Endothelial cell of umbilical vein (primary cell): ENCODE measurements at places on chromosomes 5 and 9. TPM values are rescaled to one million over a fixed set of nuclear protein-coding genes. Genes with fewer than 3 reads are reported as not detected.

GRCh38 chr5:128455841-128456361 lies 82.1 kb downstream of the FBN2 start:
- no peak overlapping the region for H3K27ac ChIP-seq
- no peak overlapping the region for H3K4me3 ChIP-seq
- H3K4me1 ChIP-seq: no peaks in the 10 kb centered on the region
- no peaks in the 10 kb centered on the region for H3K27me3 ChIP-seq

DNA sequence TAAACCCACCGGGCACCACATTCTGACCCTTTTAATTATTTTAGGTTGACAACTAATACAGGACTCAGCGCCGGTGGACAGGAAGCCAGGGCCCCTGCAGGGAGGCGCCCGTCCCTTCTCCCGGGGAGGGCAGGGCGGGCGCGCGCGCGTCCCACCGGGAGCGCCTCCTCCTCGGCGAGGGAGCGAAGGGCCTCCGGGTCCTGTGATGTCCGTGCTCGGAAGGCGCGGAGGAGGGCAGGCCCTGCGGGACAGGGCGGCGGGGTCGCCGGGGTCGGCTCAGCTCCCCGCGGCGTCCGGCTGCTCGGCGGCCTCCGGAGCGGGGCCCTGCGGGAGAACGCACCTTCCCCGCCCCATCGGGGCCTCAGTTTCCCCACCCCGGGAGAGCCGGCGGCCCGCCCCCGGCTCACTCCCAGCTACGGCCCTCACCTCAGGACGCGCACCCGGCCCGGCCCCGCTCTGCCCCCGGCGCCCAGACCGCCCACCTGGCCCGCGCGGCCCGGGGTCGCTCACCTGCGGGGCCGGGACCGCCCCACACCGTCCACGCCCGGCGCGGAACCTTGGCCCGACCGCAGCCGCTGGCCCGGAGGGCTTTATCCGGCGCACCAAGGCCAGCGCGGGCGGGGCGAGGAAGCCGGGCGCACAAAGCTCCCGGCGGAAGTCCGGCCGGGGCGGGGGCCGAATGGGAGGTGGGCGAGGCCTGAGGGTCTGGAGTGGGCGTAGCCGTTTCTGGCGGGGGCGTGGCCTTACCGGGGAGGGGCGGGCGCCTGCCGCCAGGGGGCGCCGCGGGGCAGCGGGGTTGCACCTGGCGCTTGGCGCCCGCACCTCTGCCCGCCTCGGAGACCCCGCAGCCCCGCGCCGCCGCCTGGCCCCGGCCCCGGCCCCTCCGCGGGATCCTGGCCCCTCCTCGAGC lies at the start of the genes EXD3 and NOXA1:
TSS of gene EXD3 (minus strand) at position 559 of the 910 bp plus-strand sequence. CDS start 27,805 bp downstream, outside the sequence.
TSS of gene NOXA1 (plus strand) at position 790 of the 910 bp plus-strand sequence. CDS start 137 bp downstream, outside the sequence.
- peak; percentile 80 for DNase-seq
- H3K36me3 ChIP-seq: no peaks in the 10 kb centered on the region
- peak within 1 kb of the TSS; percentile 61 for H3K4me3 ChIP-seq
- peaks cover 14% of the 10 kb centered on the region for H3K4me1 ChIP-seq

- no peaks in the 10 kb centered on the region for H3K36me3 ChIP-seq
- peaks cover 18% of the 10 kb centered on the region for H3K4me1 ChIP-seq
- DNase-seq: peak; percentile 91
- H3K27ac ChIP-seq: peak overlapping the region; percentile 97
- no peak overlapping the region for H3K4me3 ChIP-seq
These were observed 1.9 kb upstream of the PJA2 start for GRCh38 chr5:109411627-109412026.

DNA sequence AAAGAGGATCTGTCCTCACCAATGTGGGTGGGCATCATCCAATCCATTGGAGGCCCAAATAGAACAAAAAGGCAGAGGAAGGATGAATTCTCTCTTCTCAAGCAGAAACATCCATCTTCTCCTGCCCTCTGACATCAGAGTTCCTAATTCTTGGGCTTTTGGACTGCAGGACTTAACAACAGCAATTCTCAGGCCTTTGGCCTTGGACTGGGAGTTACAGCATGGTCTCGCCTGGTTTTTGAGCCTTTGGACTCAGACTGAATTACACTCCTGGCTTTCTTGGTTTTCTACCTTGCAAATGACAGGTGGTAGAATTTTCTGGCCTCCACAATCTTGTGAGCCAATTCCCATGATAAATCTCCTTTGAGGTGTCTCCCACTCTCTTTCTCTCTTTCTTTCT lies 60.5 kb upstream of the CD180 start:
- H3K27ac ChIP-seq: no peak overlapping the region
- H3K36me3 ChIP-seq: no peaks in the 10 kb centered on the region
- H3K4me1 ChIP-seq: peaks cover 3% of the 10 kb centered on the region
- no peaks in the 10 kb centered on the region for H3K27me3 ChIP-seq
- no peak for DNase-seq

- peaks cover 1% of the 10 kb centered on the region for H3K27me3 ChIP-seq
- no peak for DNase-seq
- H3K36me3 ChIP-seq: no peaks in the 10 kb centered on the region
- H3K27ac ChIP-seq: no peak overlapping the region
These were observed 38.6 kb downstream of the RALGPS1 start for GRCh38 chr9:126953041-126953809.

DNA sequence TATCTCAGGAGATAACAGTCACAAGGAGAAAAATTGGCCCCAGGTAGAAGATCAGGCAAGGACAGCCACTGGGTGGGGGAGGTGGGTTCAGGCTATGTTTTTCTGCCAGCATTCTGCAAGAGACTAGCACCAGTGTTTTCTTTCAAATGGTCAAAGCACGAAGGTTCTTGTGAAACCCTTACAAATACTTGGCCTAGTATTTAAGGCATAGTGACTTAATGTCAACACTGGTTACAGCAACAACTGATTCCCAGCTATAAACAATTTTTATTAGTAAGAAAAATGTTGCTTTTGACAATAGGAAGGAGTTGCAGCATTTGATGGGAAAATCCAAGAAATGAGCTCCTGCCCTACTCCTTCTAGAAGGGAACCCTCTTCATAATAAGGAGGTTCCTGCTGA lies 349.6 kb downstream of the SLIT3 start:
- DNase-seq: no peak
- H3K27ac ChIP-seq: no peak overlapping the region
- H3K27me3 ChIP-seq: no peaks in the 10 kb centered on the region

DNA sequence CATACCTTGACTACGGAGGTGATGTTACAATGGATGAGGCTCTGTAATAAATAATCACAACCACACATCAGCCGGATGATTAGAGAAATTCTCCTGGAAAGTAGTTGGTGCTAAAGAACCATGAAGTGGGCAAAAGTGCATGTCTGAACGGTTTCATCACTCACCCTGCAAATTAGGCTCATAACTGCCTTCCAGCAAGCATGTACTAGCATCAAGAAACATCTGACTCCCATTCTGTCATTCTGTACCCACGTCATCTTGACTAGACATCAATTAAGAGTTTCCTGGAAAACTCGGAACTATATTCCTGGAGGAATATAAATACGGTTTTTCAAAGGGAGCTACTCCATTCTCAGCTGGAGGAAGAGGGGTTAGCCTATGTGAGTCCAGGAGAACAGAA lies 52.2 kb downstream of the HSD17B3 start:
- no peaks in the 10 kb centered on the region for H3K27me3 ChIP-seq
- no peak overlapping the region for H3K27ac ChIP-seq
- H3K4me1 ChIP-seq: no peaks in the 10 kb centered on the region
- no peaks in the 10 kb centered on the region for H3K36me3 ChIP-seq

DNA sequence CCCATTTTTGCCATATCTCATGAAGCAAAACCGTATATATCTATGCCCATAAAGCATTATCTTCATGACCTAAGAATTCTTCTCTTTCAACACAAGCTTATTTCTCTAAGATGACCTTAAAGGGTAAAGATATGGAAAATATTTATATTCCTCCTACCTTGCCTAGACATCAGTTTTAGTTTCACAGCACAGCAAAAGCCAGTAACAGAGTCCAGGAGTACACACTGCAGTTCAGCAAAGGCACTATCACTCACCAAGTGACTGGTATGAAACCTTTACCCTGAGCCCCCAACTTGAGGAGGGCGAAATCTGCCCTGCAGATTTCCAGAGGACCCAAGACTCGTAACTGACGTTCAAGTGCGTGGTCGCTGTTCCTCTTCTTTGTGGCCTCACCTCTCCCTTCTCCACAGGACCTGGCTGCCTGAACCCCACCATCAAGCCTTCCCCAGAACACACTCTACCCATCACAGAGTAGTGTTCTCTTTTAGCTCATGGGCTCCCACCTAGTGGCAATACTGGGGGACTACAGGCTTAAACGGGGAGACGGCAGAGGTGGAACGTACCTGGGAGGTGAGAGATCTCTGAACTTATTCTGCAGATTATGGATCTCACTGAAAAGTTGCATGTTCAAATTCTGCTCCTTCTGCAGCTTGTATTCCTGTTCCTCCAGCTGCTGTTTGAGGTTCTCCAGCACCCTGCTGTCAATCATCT lies 141.0 kb downstream of the CDK5RAP2 start:
- H3K27ac ChIP-seq: no peak overlapping the region
- H3K36me3 ChIP-seq: peaks cover 2% of the 10 kb centered on the region
- H3K27me3 ChIP-seq: no peaks in the 10 kb centered on the region
- H3K4me3 ChIP-seq: no peak overlapping the region
- no peak for DNase-seq

DNA sequence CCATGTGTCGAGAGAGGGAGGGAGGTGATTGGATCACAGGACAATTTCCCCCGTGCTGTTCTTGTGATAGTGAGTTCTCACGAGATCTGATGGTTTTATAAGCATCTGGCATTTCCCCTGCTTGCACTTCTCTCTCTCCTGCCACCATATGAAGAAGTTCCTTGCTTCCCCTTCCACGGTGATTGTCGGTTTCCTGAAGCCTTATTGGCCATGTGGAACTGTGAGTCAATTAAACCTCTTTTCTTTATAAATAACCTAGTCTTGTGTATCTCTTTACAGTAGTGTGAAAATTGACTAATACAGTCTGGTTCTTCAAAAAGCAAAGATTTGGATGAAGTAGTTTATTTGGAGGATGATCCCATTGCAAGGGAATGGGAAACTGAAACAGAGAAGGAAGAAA lies 11.3 kb upstream of the MIER3 start:
- no peak for DNase-seq
- peaks cover 35% of the 10 kb centered on the region for H3K27me3 ChIP-seq
- no peaks in the 10 kb centered on the region for H3K4me1 ChIP-seq

- no peak overlapping the region for H3K27ac ChIP-seq
- H3K36me3 ChIP-seq: no peaks in the 10 kb centered on the region
- no peak for DNase-seq
These were observed 5.8 kb upstream of the SOWAHA start for GRCh38 chr5:132807163-132807838.

DNA sequence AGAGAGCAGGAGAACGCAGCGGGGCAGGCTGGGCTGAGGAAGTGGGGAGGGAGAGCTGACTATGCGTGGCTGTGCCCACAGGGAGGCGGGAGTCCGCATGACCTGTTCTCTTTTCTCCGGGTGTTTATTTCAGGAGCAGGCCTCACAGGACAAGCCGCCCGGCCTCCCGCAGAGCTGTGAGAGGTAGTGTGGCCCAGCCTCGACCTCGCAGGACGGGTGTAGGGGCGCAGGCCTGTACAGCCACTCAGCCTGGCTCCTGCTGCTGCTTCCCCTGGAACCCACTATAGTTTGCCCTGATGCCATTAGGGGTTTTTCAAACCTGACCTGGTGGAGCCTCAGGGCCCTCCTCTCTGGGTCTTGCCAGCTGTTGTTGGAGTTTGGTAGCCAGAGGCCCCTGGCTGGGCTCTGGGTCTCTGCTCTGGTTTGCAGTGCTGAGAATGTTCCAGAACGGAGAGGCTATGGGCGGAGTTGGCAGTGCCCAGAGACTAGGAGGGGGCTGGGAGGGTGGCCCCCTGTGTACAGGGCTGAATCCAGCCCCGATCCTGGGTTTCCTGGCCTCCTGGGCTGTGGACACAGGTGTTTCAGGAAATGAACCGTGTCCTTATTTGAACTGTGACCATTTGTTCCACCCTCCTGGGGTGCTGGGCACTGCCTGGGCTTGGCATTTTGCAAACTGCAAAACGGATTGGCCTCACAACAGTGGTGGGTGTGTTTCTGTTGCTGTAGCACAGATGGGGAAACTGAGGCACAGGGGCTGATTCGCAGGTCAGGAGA lies 78.8 kb downstream of the WNK2 start:
- H3K36me3 ChIP-seq: no peaks in the 10 kb centered on the region
- DNase-seq: no peak
- no peaks in the 10 kb centered on the region for H3K4me1 ChIP-seq
- H3K27ac ChIP-seq: no peak overlapping the region

- no peak overlapping the region for H3K4me3 ChIP-seq
- H3K27me3 ChIP-seq: no peaks in the 10 kb centered on the region
- peak; percentile 84 for DNase-seq
- peak overlapping the region; percentile 30 for H3K27ac ChIP-seq
- H3K4me1 ChIP-seq: peaks cover 16% of the 10 kb centered on the region
These were observed 146.5 kb downstream of the FANCC start for GRCh38 chr9:95171001-95171400.

FOXD4L6 gene
- total RNA-seq: 0.35 TPM in 1 of 2 replicates, not detected in the other

IL4 gene
- total RNA-seq: not detected in 2 replicates

SLC6A19 gene
- total RNA-seq: not detected in 2 replicates

ITGA2 gene
- 53.2 and 62.3 TPM in 2 replicates for total RNA-seq

BRD8 gene
- 69.7 and 73.7 TPM in 2 replicates for total RNA-seq

HINT1 gene
- 217 and 221 TPM in 2 replicates for total RNA-seq

GPRIN1 gene
- 9.3 and 10.4 TPM in 2 replicates for total RNA-seq

PTTG1 gene
- total RNA-seq: 139 and 140 TPM in 2 replicates

IRX2 gene
- not detected in 2 replicates for total RNA-seq

OR1Q1 gene
- total RNA-seq: not detected in 2 replicates

GRXCR2 gene
- total RNA-seq: not detected in 2 replicates

HRH2 gene
- not detected in 2 replicates for total RNA-seq
